A172 (cell line): ENCODE measurements at places on chromosomes 4 and X. TPM values are rescaled to one million over a fixed set of nuclear protein-coding genes. Genes with fewer than 3 reads are reported as not detected.

DNA sequence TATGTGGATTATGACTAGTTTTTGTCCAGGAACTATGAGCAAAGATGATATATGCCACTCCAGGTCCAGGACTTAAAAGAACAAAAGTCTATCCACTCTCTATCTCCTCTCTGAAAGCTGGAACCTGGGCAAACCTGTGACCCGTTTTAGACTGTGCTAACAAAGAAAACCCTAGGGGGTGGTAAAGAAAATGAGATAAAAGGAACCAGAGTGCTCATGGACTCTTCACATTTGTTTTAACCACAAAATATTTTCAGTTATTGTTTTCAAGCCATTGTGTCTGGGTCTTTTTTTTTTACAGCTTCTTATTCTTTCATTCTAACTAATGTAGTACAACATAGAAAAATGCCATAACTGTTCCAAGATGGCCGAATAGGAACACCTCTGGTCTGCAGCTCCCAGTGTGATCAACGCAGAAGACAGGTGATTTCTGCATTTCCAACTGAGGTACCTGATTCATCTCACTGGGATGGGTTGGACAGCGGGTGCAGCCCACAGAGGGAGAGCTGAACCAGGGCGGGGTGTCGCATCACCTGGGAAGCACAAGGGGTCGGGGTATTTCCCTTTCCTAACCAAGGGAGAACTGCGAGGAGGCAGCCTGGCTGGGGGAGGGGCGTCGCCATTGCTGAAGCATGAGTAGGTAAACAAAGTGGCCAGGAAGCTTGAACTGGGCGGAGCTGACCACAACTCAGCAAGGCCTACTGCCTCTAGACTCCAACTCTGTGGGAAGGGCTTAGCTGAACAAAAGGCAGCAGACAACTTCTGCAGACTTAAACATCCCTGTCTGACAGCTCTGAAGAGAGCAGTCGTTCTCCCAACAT, 45.1 kb downstream of the CHM start:
- DNase-seq: peak; percentile 38

DNA sequence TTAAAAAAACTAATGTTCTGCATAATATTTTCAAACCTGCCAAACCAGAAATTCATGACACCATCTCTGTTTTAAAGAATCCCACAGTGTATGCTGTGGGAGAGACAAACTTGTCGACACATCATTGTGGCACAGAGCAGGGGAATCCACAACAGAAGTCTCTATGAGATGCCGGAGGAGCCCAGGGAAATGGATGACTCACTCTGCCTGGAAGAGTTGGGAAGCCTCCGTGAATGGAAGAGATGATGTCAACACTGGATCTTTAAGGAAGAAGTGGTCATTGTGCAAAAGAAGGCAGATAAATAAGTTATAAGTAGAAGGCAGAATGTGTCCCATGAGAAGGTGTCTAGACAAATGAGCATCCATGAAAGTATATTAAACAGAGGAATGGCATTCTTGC, 595.1 kb downstream of the RAB28 start:
- no peak for DNase-seq

DNA sequence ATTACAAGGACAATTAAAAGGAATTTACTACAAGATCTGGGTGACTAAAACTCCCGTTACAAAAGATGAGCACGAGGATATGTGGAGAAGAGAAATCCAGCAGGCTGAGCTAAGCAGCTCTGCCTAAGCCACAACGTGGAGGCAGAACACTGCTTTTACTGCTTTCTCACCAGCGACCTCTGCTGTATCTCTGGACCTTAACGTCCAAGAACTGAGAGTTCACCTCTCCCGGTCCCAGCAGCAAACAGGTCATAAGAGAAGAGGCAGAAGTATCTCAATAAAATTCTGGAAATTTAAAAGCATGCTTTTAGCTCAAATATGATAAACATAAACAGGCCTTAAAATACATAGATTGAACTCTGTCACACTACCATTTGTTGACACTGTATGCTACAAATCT, 81.0 kb downstream of the ADGRA3 start:
- peak; percentile 22 for DNase-seq

- no peak for DNase-seq
Measured at GRCh38 chr4:2961421-2961810, 1.8 kb downstream of the NOP14 start.

- DNase-seq: no peak
Measured at GRCh38 chr4:54107951-54108748, 8.2 kb downstream of the GSX2 start.

DNA sequence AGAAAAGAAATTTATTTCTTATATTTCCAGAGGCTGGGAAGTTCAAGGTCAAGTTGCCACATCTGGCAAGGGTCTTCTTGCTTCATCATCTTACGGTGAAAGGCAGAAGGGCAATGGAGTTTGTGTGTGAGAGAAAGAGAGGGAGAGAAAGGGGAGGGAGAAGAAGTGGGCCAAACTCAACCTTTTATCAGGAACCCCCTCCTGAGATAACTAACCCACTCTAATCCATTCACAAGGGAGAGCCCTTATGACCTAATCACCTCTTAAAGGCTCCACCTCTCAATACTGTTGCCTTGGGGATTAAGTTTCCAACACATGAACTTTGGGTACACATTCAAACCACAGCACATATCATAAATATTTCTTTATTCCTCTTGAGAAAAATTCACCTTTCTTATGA, 203.3 kb upstream of the FAM241A start:
- DNase-seq: no peak

GRCh38 chr4:8913858-8914460, 42.3 kb upstream of the HMX1 start:
- no peak for DNase-seq

Gene TIGD4
- total RNA-seq: 0.62 and 1.5 TPM in 2 replicates

Gene HGFAC
- 0.36 TPM in 1 of 2 replicates, not detected in the other for total RNA-seq
